ENCODE measurements at places on chromosomes 5 and 9. TPM values are rescaled to one million over a fixed set of nuclear protein-coding genes. Genes with fewer than 3 reads are reported as not detected.
A peak's percentile ranks its signal among the peaks of the same experiment; 100 is the strongest.

- no peak for DNase-seq
Observed at GRCh38 chr5:95060098-95060497, 224.8 kb downstream of the MCTP1 start.

DNA sequence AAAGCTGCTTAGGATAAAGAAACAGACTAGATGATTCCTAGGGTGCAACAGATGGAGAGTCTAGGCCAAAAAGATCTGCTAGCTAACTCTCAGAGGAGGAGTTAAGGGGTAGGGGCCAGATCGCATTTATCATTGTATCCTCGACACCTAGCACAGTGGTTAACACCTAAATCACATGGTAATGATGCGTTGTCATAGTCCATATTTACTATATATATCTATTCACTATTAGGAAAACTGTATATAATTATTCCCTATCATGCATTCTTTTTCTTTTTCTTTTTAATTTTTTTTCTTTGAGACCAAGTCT lies 92.8 kb upstream of the SLC44A1 start:
- DNase-seq: no peak

DNA sequence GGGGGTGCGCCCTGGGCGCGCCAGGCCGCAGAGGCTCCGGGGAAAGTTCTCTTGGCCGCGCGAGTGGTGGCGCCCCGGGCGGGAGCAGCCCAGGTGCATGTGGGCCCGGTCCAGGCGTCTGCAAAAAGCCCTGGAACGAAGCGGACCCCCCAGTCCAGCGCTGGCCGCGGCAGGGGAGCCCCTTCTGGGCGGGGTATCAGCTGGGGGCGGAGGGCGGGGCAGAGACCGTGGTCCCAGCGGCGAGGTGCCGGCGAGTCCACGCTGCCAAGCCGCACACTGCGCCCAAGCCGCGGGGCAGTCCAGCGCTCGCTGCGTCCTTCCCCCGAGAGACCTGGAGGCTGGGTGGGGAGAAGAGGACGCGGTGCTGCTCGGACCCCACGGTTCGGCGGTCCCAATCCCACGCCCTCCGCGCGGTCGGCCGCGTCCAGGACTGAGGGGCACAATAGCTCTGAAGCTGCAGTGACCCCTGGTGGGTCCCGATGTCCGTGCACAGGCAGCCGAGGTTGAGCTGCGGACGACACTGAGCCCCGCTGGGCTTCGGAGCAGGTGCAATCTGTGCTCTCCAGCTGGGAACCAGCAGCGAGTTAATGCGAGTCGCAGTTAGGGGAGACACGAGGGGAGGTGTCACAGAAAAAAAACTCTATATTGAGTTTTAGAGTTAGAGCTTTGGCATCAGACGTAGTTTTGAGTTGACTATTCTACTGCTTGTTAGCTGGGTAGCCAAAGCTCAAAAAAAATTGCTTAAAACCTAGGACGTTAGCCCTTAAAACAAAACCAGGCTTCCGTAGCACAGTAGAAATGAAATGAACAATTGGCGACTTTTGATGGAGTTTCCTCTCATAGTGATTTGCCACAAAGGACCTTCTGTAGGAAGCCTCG lies 1.1 kb upstream of the EPB41L4A start:
- peak; percentile 64 for DNase-seq

- DNase-seq: no peak
Observed at GRCh38 chr9:37466037-37466709, 923 bp upstream of the ZBTB5 start.

- DNase-seq: no peak
Observed at GRCh38 chr5:89343666-89344065, 460.7 kb upstream of the MEF2C start.

DNA sequence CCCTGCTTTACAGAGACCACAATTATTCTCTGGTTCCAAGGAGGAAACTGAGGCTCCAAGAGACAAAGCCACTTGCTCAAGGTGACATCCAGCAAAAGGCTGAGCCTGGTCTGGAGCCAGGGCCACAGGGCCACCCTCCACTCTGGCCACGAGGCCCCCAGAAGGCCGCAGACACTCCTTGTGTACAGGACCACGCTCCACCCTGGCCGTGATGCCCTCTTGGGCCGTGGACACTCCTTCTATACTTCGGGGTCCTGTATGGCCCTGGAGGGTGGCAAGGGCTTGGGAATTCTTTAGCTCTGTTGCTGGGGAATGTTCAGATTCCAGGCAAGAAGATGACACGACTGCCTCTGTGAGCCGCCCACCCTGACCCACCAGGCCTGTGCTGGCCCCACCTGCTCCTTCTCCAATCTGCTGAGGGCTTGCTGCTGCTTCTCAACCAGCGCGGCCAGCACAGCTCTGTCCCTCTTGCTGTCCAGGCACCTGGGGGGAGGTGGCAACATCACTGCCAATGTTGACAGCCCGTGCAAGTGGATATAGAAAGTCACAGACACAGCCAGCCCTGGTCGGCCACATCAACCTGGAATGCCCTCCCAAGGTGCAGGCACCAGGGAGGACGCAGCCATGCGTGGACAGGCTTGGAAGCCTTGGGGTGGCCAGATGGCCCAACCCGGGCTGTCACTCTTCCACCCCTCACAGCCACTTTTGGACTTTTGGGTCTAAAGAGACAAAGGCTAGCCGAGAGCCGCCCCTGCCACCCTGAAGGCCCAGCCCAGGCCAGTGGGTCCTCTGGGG lies 20.1 kb upstream of the QSOX2 start:
- DNase-seq: no peak

DNA sequence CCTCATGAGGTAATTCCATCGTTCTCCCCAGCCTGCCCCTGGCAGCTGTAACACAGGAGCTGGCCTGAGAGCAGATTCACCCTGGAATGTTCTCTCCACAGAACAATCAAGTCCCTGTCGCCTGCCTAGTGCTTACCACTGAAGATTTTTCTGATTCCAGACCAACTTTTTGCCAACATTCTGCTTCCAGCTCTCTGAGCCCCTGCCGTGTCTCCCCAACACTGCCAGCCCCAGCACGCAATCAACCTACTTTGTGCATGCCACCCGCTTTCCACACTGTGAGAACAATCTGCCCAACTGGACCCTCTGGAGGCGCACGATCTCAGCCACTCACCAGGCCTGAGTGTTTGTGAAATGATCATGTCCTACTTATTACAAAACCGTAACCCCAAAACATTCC lies 62.6 kb downstream of the PSMB7 start:
- DNase-seq: no peak

DNA sequence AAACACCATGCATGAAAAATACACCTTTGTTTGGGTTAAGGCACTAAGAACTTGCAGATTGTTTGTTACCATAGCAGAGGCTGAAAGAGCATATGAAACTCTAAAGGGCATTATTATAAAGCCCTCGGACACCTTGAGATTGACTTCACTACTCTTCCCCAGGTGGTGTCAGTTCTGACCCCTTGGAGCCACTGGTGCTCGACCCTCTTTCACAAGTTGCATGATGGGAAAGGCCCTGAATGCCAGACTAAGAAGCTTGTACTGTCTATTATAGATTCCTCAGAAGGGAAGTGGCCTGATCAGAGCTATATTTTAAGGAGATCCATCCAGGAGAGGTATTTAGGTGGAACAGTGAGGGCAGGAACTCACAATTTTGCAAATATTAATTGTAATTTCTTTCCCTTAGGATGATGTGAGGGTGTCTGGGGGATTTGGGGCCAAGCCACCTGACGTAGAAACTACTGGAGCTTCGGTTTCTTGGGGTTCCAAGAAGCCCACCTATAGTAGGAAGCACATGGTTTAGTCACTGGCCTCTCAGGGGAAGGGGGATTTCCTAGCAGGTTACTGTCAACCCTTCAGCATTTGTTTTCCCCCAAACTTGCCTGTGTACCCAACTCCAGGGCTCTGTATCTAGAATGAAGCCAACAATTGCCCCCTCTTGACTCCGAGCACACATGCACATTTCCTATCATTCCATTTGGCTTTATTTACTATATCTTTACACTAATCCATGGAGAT lies 16.2 kb downstream of the FBXO10 start:
- no peak for DNase-seq

The PAIP1 gene
- polyA plus RNA-seq: 152 TPM

The C5orf34 gene
- polyA plus RNA-seq: 4.2 TPM

Data from left renal cortex interstitium (tissue), 4 donors.